Amniotic epithelial cell (primary cell): ENCODE measurements at places on chromosomes 1 and 21.
A peak's percentile ranks its signal among the peaks of the same experiment; 100 is the strongest.

DNA sequence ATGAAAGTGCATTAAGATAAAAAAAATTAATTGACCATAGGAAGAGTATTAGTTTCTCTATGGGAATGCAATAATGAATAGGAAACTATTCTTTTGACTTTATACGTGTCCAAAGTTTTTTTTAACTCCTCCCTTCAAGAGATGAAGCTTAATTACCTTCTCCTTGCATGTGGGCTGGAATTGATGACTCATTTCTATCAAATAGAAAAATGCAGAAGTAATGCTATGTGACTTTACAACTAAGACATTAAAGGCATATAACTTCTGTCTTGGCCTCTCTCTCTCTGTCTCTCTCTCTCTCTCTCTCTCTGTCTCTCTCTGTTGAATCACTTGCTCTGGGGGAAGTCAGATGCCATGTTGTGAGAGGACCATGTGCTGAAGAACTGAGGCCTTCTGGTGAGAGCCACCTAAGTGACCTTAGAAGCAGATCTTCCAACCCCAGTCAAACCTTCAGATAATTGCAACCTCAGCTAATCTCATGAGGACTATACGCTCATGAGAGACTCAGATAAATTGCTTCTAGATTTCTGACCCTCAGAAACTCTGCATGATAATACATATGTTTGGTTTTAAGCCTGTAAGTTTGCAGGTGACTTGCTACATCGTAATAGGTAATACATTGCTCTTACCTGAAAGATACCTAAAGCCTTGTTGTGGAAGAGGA, 414.2 kb downstream of the KCNT2 start:
- no peak for DNase-seq

DNA sequence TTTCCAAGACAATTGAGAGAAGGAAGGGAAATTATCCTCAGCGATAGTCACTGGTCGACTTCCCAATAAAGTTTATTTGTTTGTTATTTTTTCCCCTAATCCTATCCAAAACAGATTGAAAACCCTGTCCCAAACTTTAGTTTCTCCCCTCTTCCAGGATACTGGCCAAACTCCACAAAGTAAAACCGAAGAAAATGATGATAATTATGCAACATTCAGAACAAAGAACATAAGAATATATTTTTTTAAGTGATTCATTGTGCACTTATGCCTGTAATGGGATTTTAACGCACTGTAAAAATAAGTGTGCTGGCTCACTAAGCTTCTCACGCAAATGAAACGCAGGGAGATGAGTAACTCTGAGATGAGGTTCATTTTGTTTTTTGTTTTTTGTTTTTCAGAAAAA, 6.0 kb downstream of the GLIS1 start:
- peak; percentile 88 for DNase-seq

GRCh38 chr21:39084979-39085729, 98.1 kb downstream of the PSMG1 start:
- DNase-seq: no peak

- DNase-seq: no peak
These were observed 12.4 kb upstream of the CREG1 start for GRCh38 chr1:167565922-167566321.

DNA sequence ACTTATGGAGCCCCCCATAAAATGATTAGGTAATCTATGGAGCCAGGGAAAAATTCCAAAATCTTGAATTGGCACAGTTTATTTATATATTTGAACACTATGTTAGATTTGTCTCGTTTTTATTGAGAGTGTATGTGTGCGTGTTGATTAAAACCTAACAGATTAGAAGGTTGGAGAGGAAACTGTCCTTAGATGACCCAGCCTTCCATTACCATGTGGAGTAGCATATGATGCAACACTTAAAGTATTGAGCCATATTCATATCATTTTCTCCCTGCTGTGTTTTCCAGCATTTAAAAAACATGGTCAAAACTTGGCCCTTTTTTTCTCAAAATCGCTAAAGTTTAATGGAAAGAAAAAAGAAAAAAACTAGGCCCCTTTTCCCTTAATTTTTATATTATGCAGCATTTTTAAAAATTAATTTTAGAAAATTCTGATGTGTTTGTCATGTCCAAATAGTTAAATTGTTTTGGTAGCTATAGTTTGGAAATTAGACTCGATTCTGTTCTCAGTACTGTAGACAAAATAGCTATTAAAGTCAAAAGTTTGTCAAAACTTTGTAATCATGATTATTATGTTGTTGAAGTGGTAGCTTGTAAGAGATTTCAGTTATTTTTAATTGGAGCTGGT, 2.3 kb downstream of the LRRC8D start:
- peak; percentile 82 for DNase-seq

- DNase-seq: no peak
These were observed 189.6 kb downstream of the KAZN start for GRCh38 chr1:14788080-14788479.

DNA sequence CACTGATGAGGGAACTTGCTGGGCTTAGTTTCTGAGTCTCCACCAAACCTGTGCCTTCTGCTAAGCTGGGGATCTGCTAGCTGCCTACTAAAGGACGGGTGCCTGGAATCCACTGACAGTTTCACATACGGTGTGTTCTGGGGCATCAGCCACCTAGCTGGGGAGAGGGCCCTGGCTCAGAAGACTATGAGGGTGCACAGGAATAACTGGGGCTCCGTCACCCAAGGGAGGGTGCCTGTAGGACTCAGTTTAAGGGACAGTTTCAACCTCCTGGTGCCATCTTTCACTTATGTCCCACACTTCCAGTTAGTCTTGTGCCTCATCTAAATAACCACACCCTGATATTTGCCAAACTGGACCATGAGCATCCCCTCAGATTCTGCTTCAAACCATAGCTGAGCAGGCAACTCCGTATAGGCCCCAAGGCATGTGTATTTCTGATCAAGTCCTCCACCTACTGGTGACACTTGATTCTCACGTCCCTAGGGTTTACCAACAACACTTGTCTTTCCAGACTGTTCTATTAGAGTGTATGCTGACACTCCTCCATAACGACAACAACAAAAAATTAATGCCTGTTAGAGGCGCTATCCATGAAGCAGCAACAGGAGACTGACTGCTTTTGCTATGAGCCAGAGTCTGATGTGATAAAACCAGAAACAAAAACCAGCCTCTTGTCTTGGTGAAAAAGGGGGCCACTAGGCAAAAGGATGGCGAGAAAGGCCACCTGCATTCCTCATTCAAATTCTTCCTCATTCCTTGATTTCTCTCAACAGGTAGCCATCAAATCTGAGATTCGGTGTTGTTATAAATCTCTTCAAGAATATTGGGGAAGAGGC, 55.0 kb upstream of the PAXBP1 start:
- DNase-seq: peak; percentile 57

GRCh38 chr1:22142315-22143064, 407 bp downstream of the WNT4 start:
- DNase-seq: no peak

DNA sequence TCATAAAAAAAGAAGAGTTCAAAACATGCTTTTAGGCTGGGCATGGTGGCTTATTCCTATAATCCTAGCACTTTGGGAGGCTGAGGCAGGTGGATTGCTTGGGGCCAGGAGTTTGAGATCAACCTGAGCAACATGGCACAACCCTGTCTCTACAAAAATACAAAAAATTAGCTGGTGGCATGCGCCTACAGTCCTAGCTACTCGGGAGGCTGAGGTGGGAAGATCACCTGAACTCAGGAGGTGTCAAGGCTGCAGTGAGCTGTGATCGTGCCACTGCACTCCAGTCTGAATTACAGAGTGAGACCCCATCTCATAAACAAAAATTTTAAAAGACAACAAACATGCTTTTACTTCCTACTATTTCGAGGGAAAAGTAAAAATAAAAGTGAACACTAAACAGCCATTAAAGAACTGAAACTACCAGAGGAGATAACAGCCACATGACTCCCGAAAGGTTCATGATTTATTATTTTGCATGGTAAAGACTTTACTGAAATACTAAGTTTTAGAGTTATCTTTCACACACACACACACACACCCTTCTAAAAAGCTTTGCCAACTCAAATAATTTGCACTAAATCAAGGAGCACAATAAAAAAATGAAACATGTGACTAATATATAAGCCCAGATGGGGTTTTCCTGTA, 48.1 kb downstream of the USP1 start:
- no peak for DNase-seq

DNA sequence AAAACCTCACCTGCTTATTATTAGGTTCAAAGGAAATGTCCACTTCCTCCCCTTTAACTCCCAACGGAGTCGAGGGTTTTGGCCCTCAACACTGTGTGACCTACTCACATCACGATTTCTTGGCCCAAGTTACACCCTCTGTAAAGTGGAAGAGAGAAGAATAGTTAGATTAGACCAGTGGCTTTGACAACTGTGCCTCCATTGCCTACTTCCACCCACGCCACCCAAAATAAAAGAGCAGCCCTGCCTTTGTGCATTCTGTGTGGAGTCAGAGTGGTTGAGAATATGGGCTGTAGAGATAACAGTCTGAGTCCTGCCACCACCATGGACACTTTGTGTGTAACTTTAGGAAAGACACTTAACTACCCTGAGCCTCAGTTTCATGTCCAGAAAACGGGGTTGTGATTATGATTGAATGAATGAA, 4.1 kb upstream of the HDGF start:
- DNase-seq: no peak

GRCh38 chr1:84269306-84269705, 32.2 kb upstream of the SAMD13 start:
- no peak for DNase-seq

GRCh38 chr1:214066190-214066589, 78.4 kb downstream of the PROX1 start:
- no peak for DNase-seq

GRCh38 chr1:1788646-1789431, 10.6 kb upstream of the NADK start:
- peak; percentile 74 for DNase-seq

DNA sequence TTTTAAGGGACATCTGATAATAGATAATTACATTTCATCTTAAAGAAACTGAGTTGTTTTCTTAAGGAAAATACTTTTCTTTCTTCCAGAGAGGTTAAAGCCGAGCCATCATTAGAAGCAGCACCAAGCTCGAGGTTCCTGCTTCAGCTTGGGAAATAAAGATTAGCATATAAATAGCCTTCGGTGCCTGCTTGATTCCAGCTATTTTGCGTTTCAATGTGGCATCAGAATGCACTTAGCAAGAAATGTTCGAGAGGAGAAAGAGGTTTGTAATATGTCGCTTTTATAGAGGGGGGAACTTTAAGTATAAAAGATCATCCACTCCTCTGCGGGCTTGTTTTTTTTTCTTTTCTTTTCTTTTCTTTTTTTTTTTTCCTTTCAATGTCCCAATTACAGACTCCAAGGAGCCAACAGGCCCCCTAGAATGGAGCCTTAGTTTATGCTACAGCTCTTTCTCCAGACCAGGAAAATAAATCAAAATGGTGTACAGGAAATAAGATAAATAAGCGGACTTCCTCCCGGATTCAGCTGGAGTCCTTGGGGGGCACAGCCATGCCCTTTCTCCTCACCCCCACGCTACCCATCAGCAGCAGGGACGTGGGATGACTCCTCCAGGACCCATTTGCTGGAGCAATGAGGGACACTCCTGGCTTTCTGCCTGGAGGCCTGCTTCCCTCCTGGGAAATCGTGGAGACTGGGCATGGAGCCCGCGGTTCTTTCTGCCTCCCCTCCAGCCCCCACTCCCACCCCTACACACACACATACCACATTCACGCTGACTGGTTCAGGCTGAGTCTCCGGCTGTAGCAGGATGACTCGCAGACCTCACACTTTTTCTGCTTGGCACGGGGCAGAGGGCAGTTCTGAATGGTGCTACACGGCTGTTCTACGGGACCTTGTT, 131.6 kb downstream of the RRAGC start:
- DNase-seq: peak; percentile 91

- no peak for DNase-seq
These were observed 25.1 kb upstream of the IFNGR2 start for GRCh38 chr21:33378081-33378480.

- peak; percentile 91 for DNase-seq
These were observed 61.1 kb upstream of the ANGPTL1 start for GRCh38 chr1:178931858-178932551.

DNA sequence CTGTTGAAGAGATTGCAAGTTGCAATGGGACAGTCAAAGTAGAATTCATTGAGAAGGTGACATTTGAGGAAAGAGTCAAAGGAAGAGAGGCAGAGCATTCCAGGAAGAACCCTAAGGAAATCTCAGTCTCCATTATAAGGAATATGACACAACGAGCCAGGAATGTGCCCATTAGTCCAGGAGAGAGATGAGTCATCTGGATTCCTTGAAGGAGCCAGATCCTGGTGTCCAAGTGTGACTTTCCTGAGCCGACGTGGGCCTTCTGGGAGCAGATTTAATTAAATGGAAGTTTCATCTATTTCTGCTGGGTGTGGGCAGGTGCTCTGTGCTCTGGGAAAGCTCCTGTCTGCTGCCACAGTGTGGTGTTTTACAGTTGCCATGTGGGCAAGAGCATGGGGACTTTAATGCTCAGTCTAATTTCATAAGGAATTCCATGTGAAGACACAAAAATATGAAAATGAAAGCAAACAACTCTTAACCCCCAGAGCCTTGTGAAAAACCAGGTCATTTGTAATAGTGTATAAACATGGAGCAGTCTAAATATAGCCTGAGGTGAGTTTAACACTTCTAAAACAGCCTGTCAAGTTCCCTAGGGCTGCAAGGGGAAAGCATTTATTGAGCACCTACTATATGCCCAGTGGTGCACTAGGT, 111.4 kb upstream of the ARTN start:
- DNase-seq: peak; percentile 85

GRCh38 chr1:40977716-40978115, 1.8 kb upstream of the CTPS1 start:
- no peak for DNase-seq

DNA sequence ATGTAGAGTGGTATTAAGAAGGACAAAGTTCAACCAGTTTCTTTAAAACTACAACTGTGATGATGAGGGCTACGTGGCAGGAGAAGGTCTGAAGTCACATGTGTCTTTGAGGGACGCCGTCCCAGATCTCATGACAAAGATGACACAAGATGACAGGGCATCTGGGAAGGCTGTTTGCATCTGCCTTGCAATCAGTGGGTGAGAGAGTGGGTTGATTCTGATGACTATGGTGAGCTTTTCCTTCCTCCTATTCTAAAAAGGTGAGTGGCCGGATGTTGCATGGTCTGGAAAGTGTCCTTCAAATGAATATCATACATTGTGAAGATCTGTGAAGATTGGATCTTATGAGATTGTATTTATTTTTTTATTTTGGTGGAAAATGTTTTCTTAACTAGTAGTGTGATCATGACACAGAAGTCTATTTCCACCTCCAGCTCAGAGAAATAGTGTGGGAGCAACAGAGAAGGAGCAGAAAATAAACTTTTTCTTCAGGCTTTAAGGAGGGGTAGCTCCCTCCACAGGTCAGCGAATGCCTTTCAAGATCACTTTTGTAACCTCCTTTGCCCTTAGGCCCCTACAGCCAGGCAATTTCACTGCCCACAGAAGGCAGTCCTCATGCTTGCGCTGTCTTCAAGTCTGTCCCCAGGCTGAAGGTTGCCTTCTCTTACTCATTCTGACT, 76.0 kb upstream of the ATF3 start:
- DNase-seq: no peak
